ENCODE measurements at places on chromosomes 12 and 14.

DNA sequence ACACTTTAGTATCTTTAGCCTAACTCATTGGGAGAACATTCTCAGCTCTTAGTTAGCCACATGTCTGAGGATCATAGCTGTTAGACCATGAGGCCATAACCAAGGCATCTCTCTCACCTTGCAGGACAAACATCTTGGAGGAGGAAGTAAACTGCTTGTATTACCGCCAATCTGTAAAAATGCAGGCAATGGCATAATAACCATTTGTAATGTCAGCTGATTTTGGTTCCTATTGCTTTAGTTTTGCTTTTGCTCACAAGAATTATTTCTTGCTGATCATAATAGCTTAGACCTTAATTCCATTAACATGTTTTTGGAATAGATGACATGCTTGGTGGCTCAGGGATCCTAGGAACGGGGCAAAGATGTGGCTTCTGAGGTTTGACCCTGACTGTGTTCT is 16.4 kb upstream of the GSG1 start:
- no peak for DNase-seq

DNA sequence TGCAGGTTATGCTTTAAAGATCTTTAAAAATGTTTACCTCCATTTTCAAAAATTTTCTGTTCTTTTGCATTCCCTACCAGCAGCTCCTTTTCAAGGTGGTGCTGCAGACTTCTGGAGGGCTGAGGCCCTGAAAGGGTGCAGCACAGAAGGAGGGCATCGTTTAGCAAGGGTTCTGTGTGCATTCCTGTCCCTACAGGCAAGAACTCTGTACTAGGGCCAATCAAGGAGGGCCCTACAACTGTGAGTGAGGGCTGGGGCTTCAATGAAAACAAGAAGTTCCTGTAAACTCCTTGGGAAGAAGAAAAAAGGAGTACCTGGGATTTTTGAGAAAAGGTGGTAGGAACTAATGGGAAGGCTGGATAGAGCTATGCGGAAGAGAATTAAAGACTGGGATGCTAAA is 50.7 kb upstream of the CSRP2 start:
- no peak for DNase-seq

DNA sequence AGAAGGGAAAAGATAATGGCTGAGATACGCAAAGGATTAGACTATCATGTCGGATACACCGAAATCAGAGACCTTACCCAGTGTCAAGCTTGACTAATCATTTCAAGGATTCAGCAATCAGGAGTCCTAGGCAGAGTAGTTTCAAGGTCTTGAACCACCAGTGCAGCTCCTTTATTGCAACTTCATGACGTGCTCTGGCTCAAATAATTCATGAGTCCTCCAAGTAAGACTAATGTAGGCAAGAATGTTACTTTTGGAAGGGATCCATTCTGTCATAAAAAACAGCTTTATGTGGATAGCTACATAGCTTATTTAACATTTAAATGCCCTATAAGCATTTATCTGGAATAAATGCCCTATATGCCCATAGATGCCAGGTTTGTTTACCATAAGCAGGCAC is 123.2 kb downstream of the LMO3 start:
- DNase-seq, result peak; percentile 15

- DNase-seq, result no peak
These were observed 174.4 kb upstream of the RPH3A start for GRCh38 chr12:112617153-112617505.

GRCh38 chr14:95535226-95536021 is 574 bp downstream of the GLRX5 start:
- no peak for DNase-seq

- DNase-seq, result peak; percentile 69
These were observed 30.1 kb downstream of the NRDE2 start for GRCh38 chr14:90301668-90302090.

DNA sequence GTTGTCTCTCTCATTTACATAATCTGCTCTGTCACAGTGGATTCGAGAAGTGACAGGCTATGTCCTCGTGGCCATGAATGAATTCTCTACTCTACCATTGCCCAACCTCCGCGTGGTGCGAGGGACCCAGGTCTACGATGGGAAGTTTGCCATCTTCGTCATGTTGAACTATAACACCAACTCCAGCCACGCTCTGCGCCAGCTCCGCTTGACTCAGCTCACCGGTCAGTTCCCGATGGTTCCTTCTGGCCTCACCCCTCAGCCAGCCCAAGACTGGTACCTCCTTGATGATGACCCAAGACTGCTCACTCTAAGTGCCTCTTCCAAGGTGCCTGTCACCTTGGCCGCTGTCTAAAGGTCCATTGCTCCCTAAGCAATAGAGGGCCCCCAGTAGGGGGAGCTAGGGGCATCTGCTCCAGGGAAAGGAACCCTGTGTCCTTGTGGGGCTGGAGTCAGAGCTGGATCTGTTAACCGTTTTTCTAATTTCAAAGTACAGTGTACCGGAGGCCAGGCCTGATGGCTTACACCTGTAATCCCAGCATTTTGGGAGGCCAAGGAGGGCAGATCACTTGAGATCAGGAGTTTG is 5.1 kb downstream of the ERBB3 start:
- no peak for DNase-seq

- DNase-seq, result no peak
These were observed 928 bp downstream of the TBX3 start for GRCh38 chr12:114682785-114683708.

DNA sequence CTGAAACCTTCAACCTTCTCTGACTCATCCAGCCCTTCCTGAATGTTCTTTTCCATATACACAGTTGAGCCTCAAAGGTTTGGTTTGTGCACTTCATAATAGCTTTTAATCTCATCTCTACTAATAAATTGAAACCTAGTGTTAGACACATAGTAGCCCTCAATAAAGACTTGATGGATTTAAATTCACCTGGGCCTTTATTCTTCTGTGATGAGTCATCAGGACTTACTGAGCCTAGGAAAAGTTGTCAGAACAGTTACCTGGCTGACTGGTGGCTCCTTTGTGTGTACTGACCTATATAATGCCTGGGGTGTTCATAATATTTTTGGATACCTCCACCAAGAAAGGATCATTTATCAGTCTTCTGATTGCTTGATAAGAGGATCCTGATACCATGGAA is 86.4 kb upstream of the NTF3 start:
- no peak for DNase-seq

DNA sequence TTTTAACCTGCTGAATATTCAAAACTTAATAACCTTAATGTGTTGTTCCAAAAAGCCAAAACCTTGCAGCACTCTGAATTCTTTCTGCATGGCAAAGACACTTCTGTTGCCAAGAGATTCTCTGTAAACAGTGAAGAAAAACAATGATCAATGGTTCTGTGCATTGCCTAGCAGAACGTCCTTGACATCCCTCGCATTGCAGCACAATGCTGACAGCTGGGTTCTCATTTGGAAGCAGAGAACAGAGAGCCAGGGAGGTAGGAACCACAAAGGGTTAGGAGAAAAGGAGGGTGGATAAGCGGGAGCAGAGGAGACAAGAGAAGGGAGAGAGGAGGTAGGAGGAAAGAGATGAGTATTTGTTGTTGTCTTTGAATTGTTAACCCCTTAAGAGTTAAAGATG is 501.1 kb downstream of the NAV3 start:
- DNase-seq, result no peak

Measured in fibroblast of skin of abdomen (primary cell).